ENCODE measurements at places on chromosomes 7 and 10.

GRCh38 chr7:135246191-135246825 lies 12.7 kb downstream of the STRA8 start:
- no peak for DNase-seq

DNA sequence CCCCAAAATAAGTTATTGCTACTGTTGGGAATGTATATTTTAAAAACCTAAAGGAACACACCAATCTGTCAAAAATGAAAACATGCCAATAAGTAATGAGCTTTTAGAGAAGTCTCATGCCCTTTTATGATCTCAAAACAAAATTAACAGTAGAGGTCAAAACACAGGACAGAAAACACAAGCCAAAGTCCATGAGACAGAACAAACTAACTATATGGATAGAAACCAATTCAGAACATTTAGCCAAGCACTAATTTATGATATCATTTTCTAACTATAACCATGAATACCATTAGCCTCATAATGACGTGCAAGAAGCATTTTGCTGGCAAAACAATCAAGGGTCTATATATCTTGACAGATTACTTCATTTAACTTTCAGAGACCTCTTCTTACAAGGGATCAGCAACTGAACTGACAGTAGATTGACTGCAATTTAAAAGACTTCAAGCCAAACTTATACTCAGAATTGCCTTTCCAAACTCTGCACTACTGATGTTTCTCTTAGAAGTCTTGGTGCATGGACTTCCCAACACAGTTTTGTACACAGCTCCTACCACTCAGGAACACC lies 200.9 kb downstream of the DOCK4 start:
- no peak for DNase-seq

DNA sequence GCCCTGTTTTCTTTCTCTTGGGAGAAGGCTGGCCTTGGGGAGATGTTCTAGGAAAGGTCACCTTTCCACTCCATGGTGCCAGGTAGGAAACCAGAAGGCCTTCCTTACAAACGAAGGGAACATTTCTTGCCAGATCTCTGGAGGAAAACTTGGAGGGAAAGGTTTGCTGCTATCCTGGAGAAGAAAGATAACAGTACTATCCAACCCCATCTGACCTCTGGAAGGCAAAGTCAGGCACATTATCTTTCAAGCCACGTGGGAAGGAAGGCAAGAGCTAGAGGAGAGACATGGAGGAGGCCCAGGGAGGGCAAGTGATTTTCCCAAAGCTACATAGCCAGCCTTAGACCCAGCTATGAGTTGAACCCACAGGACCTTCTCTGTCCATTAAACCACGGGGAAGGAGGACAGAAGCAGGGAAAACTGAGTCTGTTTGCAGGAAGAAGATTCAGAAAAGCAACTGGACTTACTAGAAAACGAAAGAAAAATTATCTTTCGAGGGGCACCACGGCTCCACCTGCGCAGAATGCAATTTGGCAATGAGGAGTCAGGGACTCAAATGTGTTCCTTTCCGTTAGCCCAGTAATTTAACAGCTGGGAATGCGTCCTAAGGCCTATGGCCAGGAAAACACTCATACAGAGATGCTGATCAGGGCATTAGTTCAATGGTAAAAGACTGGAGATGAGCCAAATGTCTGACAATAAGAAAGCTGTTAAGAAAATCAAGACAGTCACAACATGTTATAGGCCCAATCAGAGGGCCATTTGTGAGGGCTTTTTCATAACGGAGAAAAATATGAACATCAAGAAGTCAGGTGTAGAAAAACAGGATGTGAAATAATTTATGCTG lies 32.0 kb upstream of the PSAP start:
- DNase-seq = no peak

GRCh38 chr7:91876391-91877133 lies 3.9 kb downstream of the MTERF1 start:
- DNase-seq = no peak

DNA sequence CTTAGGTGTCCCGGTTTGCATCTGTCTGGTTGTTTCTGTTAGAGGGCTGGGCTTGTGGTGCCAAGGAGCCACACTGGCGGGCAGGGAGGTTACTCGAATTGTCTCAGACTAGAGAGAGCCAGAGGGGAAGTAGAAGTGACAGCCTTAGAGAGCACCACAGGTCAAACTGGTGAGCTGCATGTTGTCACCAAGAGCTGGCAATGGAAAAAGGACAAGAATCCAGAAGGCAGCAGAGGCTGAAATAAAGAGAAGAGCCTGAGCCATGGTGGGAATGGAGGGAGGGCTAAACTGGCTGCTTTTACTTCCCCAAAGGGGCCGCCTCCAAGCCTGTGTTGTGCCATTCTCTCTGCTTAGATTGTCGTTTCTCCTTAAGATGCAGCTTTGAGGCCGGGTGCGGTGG lies 31.1 kb upstream of the RHBDD2 start:
- no peak for DNase-seq

GRCh38 chr7:1298931-1299885 lies 66.5 kb downstream of the UNCX start:
- DNase-seq = no peak

- DNase-seq = no peak
These were observed 583.1 kb upstream of the LRRN3 start for GRCh38 chr7:110507832-110508231.

GRCh38 chr7:51263631-51264484 lies 52.8 kb downstream of the COBL start:
- DNase-seq = no peak

GRCh38 chr7:154860621-154861375 lies 142.1 kb downstream of the PAXIP1 start:
- no peak for DNase-seq

- no peak for DNase-seq
These were observed 78.7 kb downstream of the NKX6-2 start for GRCh38 chr10:132707121-132707775.

DNA sequence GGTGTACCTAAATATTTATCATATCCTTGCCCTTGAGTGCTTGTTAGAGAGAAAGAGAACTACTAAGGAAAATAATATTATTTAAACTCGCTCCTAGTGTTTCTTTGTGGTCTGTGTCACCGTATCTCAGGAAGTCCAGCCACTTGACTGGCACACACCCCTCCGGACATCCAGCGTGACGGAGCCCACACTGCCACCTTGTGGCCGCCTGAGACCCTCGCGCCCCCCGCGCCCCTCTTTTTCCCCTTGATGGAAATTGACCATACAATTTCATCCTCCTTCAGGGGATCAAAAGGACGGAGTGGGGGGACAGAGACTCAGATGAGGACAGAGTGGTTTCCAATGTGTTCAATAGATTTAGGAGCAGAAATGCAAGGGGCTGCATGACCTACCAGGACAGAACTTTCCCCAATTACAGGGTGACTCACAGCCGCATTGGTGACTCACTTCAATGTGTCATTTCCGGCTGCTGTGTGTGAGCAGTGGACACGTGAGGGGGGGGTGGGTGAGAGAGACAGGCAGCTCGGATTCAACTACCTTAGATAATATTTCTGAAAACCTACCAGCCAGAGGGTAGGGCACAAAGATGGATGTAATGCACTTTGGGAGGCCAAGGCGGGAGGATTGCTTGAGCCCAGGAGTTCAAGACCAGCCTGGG lies 11.4 kb downstream of the SERPINE1 start:
- DNase-seq = peak; percentile 75

DNA sequence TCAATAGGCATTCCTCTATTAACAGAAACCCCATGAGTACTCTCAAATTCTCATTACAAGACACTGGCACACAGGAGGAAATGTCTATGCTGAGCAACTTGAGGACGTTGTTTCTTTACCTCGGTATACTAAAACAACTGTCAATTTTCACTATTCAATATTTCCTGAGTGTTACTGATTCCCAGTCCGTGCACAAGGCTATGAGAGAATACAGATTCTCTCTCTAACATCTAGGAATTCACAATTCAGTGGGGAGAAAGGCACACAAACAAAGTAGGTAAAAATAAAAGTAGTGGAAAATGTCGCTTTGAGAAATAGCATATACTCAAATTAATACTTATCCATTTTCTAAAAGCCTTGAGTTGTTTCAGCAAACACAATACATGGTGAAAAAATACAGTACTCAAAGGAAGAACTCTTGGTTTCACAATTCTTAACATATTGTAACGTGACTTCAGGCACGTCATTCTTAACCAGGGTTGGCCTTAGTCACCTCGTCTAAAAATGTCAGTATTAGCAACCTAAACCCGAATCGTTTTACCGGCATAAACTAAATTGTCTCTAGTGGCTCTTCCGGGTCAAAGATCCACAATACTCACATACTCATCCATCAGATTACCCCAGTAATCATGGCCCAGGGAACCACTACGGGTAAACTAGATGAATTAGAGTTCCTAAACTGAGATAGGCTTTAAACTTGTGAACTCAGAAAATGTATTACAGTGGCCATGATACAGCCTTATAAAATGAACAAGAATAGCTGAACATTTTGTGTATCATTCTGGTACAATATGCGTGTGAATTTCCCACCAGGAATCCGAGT lies 1.5 kb downstream of the IPMK start:
- no peak for DNase-seq

- DNase-seq = no peak
These were observed 52.1 kb upstream of the SLC29A3 start for GRCh38 chr10:71266918-71267442.

DNA sequence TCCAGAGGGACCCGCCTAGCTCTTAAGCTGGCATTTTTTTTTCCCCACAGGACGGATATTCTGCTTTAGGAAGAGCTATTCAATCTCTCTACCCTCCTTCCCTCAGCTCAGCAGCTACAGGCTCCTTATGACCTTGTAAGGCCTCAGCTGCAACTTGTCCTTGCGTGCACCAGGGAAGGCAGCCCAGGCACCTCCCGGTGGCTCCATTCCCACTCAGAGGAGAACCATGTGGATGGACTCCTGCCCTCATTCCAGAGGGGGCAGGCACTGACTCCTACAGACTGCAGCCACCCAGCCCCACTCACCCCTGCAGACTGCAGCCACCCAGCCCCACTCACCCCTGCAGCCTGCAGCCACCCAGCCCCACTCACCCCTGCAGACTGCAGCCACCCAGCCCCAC lies 73.7 kb downstream of the ITIH5 start:
- DNase-seq = no peak

GRCh38 chr10:24825551-24825950 lies 101.9 kb upstream of the ARHGAP21 start:
- no peak for DNase-seq

GRCh38 chr10:52488606-52489485 lies 174.8 kb downstream of the DKK1 start:
- no peak for DNase-seq

DNA sequence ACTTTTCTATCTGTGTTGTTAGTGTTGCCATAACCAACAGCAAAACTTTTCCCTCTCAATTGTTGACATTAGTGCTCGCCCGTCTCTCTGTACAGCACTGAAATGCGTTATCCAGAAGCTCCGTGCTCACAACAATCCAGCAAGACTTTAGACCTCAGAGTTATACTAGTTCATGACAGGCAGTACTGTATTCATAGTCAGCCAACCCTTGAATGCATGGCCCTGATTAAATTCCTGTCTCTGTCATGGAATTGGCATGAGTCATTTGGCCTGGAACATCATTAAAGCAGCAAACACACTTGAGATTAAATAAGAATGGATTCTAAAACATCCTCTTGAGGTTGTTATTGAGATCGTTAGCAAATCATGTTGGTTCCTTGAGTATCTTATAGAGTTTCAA lies 405.5 kb upstream of the C7orf33 start:
- DNase-seq = no peak

GRCh38 chr7:50717181-50717580 lies 65.5 kb downstream of the GRB10 start:
- DNase-seq = no peak

GRCh38 chr10:510415-510881 lies 179.0 kb downstream of the DIP2C start:
- DNase-seq = no peak

- no peak for DNase-seq
These were observed 22.7 kb downstream of the INPP5A start for GRCh38 chr10:132560241-132560731.

GRCh38 chr10:107894516-107894915 lies 730.0 kb upstream of the SORCS1 start:
- no peak for DNase-seq

GRCh38 chr7:101595766-101596537 lies 33.1 kb downstream of the MYL10 start:
- DNase-seq = no peak

DNA sequence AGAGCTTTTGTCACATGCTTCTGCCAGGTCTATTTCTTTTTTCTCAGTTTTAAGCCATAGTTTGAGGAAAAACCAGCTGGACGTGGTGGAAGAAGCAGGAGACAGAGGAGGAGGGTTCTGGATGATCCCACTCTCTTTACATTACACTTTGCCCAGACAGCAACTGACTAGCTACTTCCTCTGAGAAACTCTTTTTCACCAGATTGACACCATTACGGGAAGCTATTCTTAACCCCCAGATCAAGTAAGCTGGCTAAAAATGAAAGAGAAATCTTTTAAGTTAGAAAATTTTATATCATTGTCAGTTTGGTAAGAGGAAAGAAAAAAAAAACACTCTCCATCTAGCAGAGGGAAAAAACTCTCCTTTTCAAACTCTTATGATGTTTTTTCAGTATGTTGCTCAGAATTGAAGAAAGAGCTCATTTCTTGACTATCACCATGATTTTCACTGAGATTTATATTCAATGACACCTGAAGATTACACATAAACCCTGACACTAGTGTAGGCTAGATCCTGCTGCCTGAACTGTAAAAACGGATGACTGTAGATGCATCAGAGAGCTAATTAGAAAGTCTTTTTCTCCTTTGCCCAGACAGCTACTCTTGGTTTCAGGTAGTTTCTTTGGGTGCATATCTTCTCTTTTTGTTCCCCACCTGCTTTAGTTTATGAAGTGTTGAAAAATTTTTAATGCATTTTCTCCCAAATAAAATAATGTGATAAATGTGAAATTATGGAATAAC lies 203.1 kb downstream of the TFEC start:
- no peak for DNase-seq

GRCh38 chr7:17166824-17167379 lies 131.6 kb upstream of the AHR start:
- no peak for DNase-seq

DNA sequence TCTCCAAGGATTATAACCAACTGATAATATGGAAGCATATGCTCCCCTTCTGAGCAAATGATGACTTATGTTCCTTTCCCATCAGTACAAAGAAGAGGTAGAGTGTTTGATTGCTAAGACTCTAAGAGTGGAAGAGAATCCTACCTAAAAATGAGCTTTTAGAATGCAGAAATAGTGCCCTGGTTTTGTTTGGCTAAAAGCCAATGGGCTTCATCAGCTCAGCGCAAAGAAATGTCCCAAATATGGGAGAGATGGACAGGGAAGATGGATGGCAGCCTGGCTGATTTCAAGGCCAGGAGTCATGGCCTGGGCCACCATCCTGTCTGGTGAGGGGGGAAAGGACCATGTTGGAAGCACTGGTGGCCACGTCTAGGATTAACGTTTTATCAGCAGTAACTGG lies 60.2 kb downstream of the GPR26 start:
- no peak for DNase-seq

DNA sequence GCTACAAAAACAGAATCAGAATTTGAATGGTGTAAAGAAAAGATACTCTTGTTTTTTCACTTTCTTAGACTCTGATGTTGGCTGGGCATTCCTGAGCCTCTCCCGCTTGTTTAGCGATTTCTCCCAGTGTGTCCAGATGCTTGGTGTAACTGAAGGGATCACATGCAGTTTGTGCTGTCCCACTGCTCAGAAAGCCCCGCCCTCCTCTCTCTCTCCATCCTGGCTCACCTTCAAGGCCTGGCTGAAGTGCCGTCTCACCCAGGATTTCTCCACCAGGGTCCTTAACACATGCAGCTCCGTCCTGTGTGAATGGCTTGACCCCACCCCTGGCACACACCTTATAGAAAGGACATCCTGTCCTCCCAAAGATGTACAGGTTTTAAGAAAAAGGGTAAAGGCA lies 437.1 kb downstream of the LRMDA start:
- no peak for DNase-seq

GRCh38 chr10:44422570-44423101 lies 37.7 kb upstream of the CXCL12 start:
- DNase-seq = no peak
